ENCODE measurements at places on chromosomes 11 and 22.

DNA sequence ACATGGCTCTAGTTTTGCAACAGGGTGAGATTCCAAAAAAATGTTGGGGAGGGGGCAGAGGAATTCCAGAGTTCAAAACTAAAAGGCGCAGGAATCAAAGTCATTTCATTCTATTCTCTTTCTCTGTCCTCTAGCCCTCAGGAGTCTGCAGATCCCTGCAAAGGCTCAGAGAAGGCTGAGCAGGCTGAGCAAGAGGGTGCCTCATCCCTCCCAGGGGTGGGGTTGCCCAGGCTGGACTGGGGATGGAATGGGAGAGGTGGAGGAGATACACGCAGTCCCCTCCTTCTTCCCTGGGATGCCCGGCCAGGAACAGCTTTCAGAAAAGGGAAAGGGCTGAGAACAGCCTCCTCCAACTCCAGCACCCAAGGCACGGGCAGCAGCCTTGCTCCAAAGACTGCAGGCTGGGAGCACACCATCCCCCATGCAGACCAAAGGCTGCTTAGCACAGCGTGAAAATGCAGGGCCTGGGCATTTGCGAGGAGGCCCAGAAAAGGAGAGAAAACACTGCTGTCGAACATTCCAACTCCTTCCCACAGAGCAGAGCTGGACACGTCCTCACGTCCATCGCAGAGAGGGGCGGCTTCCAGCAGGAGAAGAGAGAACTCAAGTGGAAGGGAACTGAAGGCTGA, 51.8 kb downstream of the MN1 start:
- H3K4me3 ChIP-seq = no peak overlapping the region
- no peaks in the 10 kb centered on the region for H3K4me1 ChIP-seq
- DNase-seq = no peak
- no peaks in the 10 kb centered on the region for H3K27me3 ChIP-seq
- H3K27ac ChIP-seq = no peak overlapping the region
- H3K36me3 ChIP-seq = no peaks in the 10 kb centered on the region

- no peaks in the 10 kb centered on the region for H3K36me3 ChIP-seq
- no peak for DNase-seq
- no peak overlapping the region for H3K4me3 ChIP-seq
- no peaks in the 10 kb centered on the region for H3K4me1 ChIP-seq
These were observed 49.3 kb upstream of the CD44 start for GRCh38 chr11:35089666-35090065.

GRCh38 chr11:93983542-93984195, 37.5 kb upstream of the HEPHL1 start:
- no peaks in the 10 kb centered on the region for H3K27me3 ChIP-seq
- H3K4me3 ChIP-seq = no peak overlapping the region
- H3K4me1 ChIP-seq = no peaks in the 10 kb centered on the region
- no peak for DNase-seq
- H3K36me3 ChIP-seq = no peaks in the 10 kb centered on the region

DNA sequence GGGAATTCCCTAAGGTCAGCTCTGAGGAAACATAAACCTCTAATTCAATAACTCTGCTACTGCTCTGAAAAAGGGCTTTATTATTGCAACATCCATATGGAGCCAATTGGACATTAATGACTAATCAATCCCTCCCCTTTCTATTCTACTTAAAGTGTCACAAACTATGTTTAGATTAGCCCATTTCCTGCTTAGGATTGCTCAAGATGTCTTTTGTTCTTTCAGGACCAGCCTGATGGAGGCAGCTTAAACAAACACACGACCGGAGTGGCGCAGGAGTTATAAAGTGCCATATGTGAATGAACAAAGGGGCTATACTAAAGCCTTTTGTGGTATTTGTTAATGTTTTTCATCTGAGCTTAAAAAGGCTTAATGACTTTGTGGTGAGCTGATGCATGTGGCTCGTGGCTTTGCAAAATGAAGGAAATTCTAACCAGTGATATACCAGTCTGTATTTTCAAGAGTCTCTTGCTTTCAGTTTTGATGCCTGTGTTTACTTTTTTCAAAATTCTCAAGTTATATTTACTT, 354.4 kb downstream of the SOX6 start:
- peaks cover 2% of the 10 kb centered on the region for H3K36me3 ChIP-seq
- peak overlapping the region; percentile 41 for H3K27ac ChIP-seq
- no peaks in the 10 kb centered on the region for H3K27me3 ChIP-seq
- no peaks in the 10 kb centered on the region for H3K4me1 ChIP-seq
- DNase-seq = no peak

DNA sequence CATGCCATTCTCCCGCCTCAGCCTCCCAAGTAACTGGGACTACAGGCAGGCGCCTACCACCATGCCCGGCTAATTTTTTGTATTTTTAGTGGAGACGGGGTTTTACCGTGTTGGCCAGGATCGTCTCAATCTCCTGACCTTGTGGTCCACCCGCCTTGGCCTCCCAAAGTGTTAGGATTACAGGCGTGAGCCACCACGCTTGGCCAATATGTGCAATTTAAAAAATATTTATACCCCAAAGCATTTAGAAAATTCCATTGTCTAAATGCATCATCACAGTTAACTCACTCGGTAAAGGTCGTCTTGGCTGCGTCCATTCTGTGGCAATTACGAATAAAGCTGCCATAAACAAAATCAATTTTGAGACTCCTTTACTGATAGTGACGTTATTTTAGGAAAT, 36.2 kb downstream of the EP300 start:
- peaks cover 71% of the 10 kb centered on the region for H3K36me3 ChIP-seq
- DNase-seq = no peak
- no peak overlapping the region for H3K27ac ChIP-seq
- no peak overlapping the region for H3K4me3 ChIP-seq

- peaks cover 9% of the 10 kb centered on the region for H3K4me1 ChIP-seq
- H3K27me3 ChIP-seq = no peaks in the 10 kb centered on the region
- no peak overlapping the region for H3K27ac ChIP-seq
- H3K36me3 ChIP-seq = no peaks in the 10 kb centered on the region
These were observed 13.7 kb downstream of the CYP2D6 start for GRCh38 chr22:42116848-42117424.

- no peak for DNase-seq
- no peak overlapping the region for H3K4me3 ChIP-seq
- H3K27ac ChIP-seq = no peak overlapping the region
These were observed 75.8 kb downstream of the RNF169 start for GRCh38 chr11:74824285-74824982.

GRCh38 chr22:37014835-37015586, 4.2 kb downstream of the TST start:
- H3K27me3 ChIP-seq = no peaks in the 10 kb centered on the region
- DNase-seq = no peak
- peaks cover 72% of the 10 kb centered on the region for H3K4me1 ChIP-seq

DNA sequence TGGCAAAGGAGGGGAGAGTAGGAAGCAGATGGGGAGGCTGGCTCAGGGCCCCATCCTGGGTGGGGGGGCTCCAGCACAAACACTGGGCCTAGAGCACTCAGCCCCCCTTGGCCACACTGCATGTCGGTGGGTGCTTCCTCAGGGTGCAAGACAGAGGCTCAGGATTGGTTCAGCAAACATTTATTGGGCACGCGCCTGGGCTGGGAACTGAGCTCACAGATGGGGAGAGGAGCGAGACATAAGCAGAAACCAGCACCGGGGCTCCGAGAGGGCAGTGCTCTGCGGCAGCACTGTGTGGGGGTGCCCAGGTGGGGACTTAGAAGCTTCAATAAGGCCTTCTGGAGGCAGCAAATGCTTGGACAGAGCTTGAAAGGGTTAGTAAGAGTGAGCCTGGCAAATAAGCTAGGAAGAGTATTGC, 12.1 kb upstream of the EHD1 start:
- H3K36me3 ChIP-seq = no peaks in the 10 kb centered on the region
- H3K4me1 ChIP-seq = peaks cover 60% of the 10 kb centered on the region
- peak overlapping the region; percentile 36 for H3K4me3 ChIP-seq
- H3K27ac ChIP-seq = peak overlapping the region; percentile 89
